NCI-H524 (cell line): ENCODE measurements at places on chromosomes 1 and 21.
A peak's percentile ranks its signal among the peaks of the same experiment; 100 is the strongest.

GRCh38 chr1:109667452-109668122, at the start of gene GSTM2:
Gene GSTM2, plus strand, starts transcription at chr1:109668057. Its CDS starts 59 bp downstream, at chr1:109668116.
- peak; percentile 60 for DNase-seq

DNA sequence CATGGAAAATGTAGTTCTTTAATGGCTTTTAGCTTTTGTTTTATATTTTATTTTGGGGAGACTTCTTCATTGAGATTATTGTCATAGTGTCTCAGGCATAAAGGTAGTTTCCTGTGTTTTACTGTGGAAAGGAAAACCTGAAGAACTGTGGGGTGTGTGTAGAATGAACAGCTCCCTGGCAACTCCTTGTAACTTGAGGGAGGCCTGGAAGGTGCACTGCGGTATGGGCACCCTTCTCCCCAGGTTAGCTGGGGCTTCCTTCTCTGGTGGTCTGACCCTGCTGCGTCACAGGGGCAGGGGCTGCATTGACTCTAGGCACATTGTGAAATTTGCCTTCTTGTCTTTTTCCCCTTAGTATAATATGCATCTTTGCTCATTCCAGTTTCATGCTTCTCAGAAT, 1.7 kb downstream of the ATP1B1 start:
- no peak for DNase-seq

GRCh38 chr1:192545896-192546521, 29.6 kb upstream of the RGS1 start:
- DNase-seq, result no peak

DNA sequence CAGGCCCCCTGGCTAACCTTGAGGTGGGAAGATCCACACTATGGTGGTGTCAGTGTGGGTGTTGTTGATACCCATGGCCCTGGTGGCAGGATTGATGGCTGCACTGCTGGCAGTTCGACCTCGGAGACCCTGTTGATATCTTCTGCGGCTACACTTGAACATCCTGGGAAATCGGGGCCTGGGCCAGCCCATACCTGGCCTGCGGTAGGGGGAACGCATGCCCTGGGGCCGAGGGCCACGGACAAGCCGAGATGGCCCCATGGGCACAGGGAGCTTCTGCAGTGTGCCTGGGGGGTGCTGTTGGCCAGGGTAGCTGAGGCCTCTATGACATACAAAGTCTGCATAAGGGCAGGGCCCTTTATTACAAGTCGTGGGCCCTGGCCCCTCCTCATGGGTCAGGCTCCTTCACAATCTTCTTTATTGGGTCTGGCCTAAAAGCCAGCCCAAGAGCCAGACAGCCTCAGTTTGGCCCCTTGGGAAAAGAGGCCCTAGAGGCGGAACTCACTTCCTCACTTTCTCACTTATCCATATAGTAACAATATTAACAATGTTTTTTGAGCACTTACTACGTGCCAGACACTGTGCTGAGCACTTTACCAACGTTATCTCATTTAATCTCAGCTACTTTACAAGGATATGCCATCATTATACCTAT, at the start of gene P3R3URF:
Gene P3R3URF, minus strand, starts transcription at position 278 of the 655 bp plus-strand sequence. Its CDS starts 17 bp downstream, at position 261.
- DNase-seq, result no peak

DNA sequence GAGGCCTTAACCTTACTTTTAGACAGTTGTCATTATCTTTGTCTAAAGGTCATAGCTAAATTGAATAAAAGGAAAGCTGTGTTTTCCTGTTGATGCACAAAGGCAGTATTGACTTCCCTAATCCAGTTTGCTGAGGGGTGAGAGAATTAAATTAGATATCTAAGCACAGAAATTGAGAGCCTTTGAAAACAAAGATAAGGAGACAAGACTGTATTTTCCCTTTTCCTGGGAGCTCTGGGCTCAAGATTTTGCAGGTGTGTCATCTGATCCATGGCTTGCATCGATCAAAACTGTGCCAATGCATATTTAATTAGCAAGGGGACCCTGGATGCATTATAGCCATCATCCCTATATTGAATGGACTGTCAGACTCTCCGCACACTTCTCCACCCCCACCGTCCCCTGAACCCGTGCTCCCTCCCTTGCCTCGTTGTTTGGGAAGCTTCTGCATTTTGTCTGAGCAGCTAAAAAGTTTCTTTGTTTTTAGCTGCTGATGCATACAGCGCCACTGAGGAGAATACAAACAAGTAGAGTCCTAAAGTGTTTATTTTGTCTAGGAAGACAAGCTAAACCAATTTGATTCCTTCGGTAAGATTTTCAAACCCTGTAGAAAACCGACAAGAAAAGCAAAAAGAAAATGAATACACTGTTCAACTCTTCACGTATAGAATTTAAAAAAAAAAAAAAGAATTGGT, 186.3 kb downstream of the NFIA start:
- DNase-seq, result no peak

DNA sequence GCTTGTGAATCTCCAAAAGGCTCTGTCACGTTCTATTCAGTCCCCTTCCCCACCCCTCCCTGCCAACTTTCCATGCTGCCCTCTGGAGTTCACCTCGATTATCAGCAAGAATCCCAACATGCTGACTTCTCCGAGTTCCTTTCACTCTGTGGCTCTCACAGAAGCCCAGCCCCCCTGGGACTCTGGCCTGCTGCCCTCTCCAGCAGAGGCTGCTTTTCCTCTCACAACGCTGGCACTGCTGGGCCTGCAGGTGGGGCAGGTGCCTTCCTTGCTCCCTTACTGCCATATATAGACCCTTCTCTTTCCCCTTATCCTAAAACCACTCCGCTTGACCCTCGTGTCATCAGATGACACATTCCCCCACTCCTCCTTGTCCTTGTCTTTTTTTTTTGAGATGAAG, 10.2 kb upstream of the RNF186 start:
- DNase-seq, result peak; percentile 7
